GM12878 (cell line): ENCODE measurements at places on chromosomes 4 and X.

DNA sequence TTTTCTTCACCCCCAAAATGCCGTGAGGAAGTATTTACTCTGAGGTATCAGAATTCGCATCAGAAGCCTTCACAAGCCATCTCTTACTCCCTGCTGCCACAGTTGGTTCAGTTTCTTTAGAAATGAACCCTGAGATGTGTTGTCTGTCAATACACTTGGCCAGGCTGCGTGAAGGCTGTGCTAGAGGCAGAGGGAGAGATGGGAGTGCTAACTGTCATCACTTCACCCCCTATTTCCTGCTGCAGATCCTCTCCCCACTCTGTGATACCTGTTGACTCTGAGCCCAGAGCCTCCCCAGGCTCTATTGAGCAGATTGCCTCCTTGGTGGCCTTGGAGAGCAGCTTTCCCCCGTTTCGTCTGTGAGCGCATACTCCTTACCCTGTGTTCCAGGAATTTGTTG is 34.8 kb downstream of the FHIP1A start:
- no peak for DNase-seq

DNA sequence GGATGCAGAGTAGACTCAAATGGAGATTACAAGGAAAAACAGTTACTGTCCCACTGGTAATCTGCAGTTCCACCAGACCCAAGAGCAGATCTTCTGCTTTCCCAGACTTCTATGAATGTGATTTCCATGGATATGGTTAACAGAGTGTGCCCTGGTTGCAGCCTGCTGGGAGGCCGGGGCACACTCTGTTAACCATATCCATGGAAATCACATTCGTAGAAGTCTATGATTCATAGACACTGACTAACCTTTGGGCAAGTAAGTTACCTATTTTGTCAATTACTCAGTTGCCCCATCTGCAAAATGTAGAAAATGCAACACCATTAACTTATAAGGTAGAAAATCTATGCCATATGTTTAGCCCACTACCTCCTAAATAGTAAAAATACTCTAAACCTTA is 443.1 kb upstream of the PITX2 start:
- no peak for DNase-seq

DNA sequence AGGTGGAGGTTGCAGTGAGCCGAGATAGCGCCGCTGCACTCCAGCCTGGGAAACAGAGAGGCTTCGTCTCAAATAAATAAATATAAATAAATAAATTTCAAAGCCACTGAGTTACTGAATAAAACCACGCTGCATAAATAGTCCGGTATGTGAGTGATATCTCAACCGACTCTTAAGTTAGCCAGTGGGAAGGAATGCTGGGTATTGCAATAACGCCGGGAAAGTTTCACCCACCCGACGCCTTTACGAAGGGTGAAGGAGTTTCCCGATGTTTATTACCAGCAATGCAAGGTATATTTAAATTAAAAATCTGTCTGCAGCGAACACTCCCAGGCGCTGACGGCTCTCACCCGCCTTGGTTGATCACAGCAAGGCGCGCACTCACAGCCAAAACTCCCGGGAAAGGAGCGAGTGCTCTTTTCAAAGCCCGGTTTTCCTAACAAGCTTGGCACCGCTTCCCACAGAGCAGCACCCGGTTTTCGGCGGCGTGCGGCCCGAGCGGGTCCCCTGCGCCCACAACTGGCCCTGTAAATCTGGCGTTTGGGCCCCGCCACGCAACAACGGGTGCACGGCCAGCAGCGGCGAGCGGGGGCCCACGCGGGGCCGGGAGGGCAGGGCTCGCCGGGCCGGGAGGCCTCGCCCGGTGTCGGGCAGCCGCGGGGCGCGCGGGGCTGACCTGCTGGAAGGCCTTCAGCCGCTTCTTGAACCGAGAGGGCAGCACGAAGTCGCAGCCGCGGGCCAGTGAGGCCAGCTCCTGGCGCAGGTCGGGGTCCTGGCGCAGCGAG is 13.7 kb downstream of the PPP2R3B start:
- DNase-seq = no peak

GRCh38 chr4:176193938-176194337 is 1.4 kb downstream of the SPATA4 start:
- no peak for DNase-seq

GRCh38 chr4:94595880-94596483 is 144.2 kb downstream of the PDLIM5 start:
- DNase-seq = peak; percentile 8
